ENCODE measurements at places on chromosomes 12 and 14.

GRCh38 chr14:51533872-51534553 is 117.7 kb upstream of the FRMD6 start:
- no peak for DNase-seq

DNA sequence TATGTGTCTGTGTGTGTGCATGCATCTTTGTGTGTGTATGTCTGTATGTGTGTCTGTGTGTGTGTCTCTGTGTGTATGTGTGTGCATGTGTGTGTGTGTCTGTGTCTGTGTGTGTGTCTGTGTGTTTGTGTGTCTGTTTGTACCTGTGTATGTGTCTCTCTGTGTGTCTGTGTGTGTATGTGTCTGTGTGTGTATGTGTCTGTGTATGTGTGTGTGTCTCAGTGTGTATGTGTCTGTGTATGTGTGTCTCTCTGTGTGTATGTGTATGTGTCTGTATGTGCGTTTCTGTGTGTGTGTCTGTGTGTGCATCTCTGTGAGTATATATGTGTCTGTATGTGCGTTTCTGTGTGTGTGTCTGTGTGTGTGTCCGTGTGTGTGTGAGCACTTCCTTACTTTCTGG is 39.6 kb upstream of the SMOC1 start:
- no peak for DNase-seq

DNA sequence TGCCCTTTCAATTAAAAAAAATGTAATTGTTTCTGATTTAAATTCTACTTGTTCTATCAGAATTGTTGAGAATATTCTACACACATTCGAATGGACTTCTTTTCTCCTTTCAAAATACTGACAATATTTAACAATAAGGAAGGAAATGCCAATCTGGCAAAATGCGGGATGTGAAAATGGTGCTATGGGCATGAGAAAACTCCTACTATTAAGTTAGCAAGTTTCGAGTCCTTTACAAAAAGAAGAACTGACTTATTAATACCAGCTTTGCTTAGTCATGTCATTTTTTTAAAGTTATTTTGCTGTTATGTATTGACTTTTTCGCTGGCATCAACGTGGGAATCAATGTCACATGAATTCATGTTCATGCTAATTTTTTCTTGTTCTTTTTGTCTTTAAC is 31.7 kb upstream of the ARL1 start:
- no peak for DNase-seq

DNA sequence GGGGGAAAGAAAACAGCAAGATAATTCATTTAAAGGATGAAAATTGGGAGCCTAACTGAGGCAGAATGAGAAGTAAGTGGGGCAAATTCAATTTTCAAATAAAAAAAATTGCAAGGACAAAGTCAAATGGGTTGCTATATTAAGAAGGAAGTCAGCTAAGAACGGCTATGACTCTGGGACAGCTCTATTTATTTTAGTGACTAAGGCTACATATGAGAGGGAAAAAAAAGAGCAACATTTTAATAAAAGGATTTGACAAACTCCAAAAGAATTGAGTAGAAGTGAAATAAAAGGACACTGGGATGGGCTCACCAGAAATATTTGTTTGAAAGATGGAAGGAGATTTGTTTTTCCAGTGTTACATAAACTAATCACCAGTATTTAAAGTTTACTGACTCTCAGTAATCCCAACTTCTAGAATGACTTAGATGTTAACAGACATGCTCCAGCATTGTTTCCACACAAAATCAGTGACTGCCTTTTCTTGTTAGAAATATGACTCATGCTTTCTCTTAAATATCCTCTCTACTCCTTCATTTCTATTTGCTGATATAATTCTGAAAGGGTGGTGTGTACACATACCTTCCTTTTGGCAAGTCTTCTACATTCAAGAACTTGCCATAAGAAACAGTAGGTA is 198.5 kb downstream of the SLC25A21 start:
- no peak for DNase-seq

GRCh38 chr12:15168026-15168678 is 53.1 kb downstream of the RERG start:
- no peak for DNase-seq

DNA sequence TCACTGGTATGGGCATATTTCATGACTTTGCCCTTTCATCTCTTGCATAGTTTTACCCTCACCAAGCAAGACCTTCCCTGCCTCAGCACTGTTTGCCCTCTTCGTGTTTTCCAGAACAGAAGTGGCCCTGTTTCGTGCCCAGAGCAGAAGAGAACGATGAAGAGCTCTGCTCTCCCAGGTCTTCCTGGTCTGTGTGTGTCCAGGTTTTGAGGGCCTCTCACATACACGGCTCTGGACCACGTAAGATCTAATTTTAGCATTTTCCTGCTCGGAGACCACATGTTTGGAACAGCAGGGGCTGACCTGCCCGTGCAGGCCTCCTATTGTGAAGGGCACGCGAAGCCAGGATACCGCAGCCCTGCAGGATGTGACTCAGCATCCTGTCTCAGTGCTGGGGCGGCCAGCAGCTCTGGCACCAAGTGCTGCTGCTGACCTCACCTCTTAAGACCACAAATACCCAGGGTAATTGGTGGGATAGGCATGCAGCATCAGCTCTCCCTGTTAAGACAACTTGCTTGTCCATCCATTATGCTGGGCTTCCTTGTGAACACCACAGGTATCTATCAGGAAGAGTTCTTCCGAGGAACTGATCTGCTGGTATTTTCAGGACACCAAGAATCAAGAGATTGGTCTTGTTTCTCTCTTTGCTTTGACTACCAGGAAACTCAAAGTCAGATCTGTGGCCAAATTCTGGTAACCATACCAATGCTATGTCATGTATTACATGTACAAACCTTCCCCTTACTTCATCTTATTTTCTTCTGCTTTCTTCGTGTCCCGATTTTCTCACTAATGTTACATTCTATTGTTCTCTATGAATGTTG is 19.0 kb downstream of the SSH1 start:
- DNase-seq = no peak

- DNase-seq = no peak
These were observed 4.3 kb downstream of the BCAT1 start for GRCh38 chr12:24944601-24944975.

DNA sequence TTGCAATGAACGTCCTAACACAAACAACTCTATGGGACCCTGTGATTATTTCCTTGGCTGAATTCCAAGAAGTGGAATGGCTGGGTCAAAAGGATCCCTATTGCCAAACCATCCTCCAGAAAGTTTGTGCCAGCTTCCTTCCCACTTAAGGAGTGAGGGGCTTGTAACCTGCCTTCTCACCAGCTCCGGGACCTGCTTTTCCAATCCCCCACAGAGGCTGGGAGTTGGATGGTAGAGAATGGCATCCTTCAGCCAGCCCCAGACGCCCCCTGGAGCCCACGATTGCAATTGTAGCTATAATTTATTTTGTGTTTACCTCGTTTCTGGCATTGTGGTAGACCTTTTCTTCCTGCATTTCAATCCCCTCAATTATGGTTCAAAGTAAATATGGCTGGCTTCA is 9.7 kb upstream of the ZDHHC22 start:
- peak; percentile 23 for DNase-seq

DNA sequence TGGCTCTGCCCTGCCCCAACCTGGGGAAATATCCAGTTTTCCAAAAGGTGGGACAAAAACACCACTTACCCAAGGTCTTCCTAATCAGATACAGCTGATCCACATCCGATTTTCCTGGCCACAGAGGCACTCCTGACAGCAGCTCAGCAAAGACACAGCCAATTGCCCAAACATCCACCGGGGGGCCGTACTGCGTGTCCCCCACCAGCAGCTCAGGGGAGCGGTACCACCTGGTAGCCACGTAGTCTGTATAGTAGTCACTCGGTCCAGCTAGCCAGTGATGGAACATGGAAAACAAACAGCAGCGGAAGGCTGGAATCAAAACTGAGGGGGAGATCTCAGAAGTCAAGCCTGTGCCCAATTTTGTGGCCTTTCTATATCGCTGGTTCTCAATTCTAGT is 28.8 kb downstream of the DMAC2L start:
- DNase-seq = no peak

GRCh38 chr14:58887931-58888330 is 250.2 kb downstream of the DACT1 start:
- DNase-seq = no peak

GRCh38 chr14:64760916-64761315 is 56.7 kb downstream of the PLEKHG3 start:
- no peak for DNase-seq

DNA sequence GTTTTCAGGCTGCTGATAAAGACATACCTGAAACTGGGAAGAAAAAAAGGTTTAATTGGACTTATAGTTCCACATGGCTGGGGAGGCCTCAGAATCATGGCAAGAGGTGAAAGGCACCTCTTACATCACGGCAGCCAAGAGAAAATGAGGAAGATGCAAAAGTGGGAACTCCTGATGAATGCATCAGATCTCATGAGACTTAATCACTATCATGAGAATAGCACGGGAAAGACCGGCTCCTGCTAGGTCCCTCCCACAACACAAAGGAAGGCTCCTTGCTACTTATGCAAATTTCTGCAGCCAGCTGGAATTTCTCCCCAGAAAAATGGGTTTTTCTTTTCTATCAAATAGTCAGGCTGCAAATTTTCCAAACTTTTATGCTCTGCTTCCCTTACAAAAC is 174.1 kb upstream of the RMST start:
- no peak for DNase-seq

- DNase-seq = no peak
These were observed 21.3 kb upstream of the FAM234B start for GRCh38 chr12:13022851-13023271.

- DNase-seq = no peak
These were observed 7.4 kb downstream of the ACOT2 start for GRCh38 chr14:73576391-73576790.

DNA sequence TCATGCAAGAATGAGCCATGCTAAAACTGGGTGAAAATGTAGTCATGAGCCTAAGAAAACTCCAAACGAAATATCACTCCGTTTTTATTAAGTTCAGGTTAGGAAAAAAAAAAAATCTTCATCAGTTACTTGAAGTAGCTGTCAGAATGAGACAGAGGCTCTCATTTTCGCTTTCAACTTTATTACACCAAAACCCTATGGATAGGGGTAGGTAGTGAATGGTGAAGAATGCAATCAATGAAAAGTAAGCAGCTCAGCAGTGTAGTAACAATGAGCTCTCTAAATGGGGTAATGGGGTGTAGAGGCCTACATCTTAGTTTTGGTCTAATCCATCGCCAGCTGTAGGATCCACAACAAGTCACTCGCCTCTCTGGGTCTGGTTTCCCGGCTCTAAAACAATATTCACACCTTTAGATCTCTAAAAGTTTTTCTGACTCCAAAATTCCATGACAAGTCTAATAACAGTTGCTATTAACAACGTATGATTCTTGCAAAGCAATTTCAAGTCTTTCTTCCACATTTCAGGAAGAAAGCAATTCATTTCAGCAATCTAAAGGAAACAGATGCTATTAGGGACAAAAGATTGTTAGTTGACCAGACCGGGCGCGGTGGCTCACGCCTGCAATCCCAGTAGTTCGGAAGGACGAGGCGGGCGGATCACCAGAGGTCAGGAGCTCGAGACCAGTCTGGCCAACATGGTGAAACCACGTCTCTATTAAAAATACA is 1.7 kb downstream of the BTBD7 start:
- no peak for DNase-seq

- no peak for DNase-seq
These were observed 5.8 kb downstream of the FBXL14 start for GRCh38 chr12:1588575-1588947.

- DNase-seq = no peak
These were observed 855.2 kb downstream of the FSCB start for GRCh38 chr14:43651896-43652295.

Data from NCI-H748 treated with DMSO at 0.1 percent for 48 hours (cell line).